ENCODE measurements at places on chromosomes 12 and 14. TPM values are rescaled to one million over a fixed set of nuclear protein-coding genes. Genes with fewer than 3 reads are reported as not detected.

Gene TMEM229B
- total RNA-seq, result 7.7 TPM

Gene LGR5
- 0.39 TPM for total RNA-seq

Gene CCDC177
- total RNA-seq, result not detected

Gene KRT80
- 30.1 TPM for total RNA-seq

Gene PARP11
- total RNA-seq, result 11.9 TPM

Gene MDGA2
- total RNA-seq, result not detected

Gene STON2
- total RNA-seq, result 46.7 TPM

Gene ITGB7
- total RNA-seq, result 3.8 TPM

Gene AKAP3
- 1.7 TPM for total RNA-seq

Gene TTLL5
- 33.7 TPM for total RNA-seq

Gene SEL1L
- total RNA-seq, result 99.7 TPM

Gene TAS2R31
- 2.1 TPM for total RNA-seq

Gene APAF1
- total RNA-seq, result 34.5 TPM

All from left lung (tissue), 14 donors.